Stimulated activated CD4-positive, alpha-beta T cell treated with anti-CD3 and anti-CD28 coated beads, Interleukin-12 subunit alpha, Interleukin-12 subunit beta, amount 100 ng/mL, for 24 hours (primary cell): ENCODE measurements at places on chromosomes 7 and 10.

GRCh38 chr10:34474009-34474376 lies 341.1 kb downstream of the PARD3 start:
- DNase-seq, result no peak

- DNase-seq, result no peak
Observed at GRCh38 chr10:96380821-96381220, 22.0 kb upstream of the OPALIN start.

- no peak for DNase-seq
Observed at GRCh38 chr7:1981201-1981877, 251.4 kb downstream of the MAD1L1 start.

GRCh38 chr10:119761106-119761505 lies 35.3 kb downstream of the INPP5F start:
- no peak for DNase-seq

DNA sequence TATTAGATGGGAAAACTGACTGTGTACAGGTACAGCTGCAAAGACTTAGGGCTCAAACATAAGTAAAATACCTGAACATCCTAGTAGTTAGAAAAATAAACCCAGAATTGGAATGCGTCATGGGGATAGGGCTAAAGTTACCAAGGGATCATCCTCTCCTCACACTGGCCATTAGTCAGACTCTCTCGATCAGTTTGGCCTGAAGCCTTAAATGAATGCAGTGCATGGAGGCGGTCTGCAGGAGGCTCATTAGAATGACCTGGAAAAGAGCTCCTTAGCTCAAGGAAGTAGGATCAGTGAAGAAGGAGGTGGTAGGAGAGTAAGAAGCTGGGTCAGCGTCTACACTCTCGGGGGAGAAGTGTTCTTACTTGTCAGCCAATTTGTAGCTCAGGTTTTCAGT lies 35.3 kb downstream of the DENND2A start:
- DNase-seq, result no peak

GRCh38 chr10:86018735-86019058 lies 347.9 kb downstream of the GRID1 start:
- no peak for DNase-seq

- DNase-seq, result no peak
Observed at GRCh38 chr10:32582946-32583345, 137.0 kb downstream of the CCDC7 start.

DNA sequence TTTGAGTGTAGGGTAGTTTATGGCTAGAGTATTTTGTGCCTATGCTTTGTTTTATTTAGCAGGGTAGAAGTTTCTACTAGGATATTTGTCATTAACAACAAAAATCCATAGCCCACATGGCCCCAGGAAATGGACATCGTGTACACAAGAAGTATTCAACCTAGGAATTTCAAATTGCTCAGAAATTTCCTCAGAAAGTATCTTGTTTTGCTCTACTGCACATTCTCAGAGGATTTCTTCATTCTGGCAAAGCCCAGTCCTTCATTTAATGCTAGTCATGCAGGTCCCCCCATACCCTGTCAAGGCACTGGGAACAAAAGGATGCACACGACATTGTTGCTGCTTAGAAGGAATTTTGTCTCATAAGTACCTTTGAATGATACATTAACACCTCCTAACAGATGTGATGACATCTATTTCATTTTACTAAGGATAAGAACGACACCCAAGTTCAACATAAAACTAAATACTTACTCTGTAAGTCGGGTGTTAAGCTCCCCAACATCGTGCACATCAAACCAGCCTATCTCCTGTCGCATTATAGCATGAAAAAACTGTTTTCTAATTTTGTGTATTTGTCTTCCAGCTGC lies 34.3 kb downstream of the ABCB1 start:
- no peak for DNase-seq

DNA sequence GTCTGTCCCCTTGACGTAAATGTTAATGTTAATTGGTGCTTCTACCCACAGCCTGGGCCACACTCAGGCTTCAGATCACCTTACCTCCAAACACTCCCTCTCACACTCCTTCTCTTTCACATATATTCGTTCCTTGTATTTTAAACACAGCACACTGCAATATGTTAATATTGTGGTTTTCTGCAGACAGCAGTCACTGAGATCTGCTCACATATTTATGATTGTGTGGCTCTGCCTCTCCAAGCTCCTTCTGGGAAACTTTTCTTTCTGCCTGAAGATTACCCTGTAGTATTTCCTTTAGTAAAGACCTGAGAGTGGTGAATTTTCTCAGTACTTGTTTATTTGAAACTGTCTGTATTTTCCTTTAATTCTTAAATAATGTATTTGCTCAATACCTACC lies 104.7 kb downstream of the VWC2 start:
- no peak for DNase-seq
